ENCODE measurements at places on chromosomes 2 and 18. TPM values are rescaled to one million over a fixed set of nuclear protein-coding genes. Genes with fewer than 3 reads are reported as not detected.

Gene SFT2D3
- 4.9 TPM for total RNA-seq

Gene BMP10
- not detected for total RNA-seq

Gene GAREM2
- total RNA-seq, result 1.1 TPM

Gene IL36G
- not detected for total RNA-seq

Gene KIF1A
- not detected for total RNA-seq

Gene ABHD3
- 11.4 TPM for total RNA-seq

Gene GAREM1
- total RNA-seq, result 1.9 TPM

Gene LIPG
- total RNA-seq, result 78.5 TPM

Gene CPO
- not detected for total RNA-seq

Gene KLHL29
- 7.7 TPM for total RNA-seq

Measured in thoracic aorta endothelial cell (primary cell).